ENCODE measurements at places on chromosomes 5 and 9.

GRCh38 chr9:96391021-96391765 lies 7.7 kb upstream of the SLC35D2 start:
- no peak for DNase-seq

- no peak for DNase-seq
Observed at GRCh38 chr9:96587338-96588315, 32.0 kb downstream of the CDC14B start.

- no peak for DNase-seq
Observed at GRCh38 chr9:130672466-130672865, 8.1 kb downstream of the PRDM12 start.

- no peak for DNase-seq
Observed at GRCh38 chr5:177984584-177985206, 11.3 kb downstream of the PROP1 start.

DNA sequence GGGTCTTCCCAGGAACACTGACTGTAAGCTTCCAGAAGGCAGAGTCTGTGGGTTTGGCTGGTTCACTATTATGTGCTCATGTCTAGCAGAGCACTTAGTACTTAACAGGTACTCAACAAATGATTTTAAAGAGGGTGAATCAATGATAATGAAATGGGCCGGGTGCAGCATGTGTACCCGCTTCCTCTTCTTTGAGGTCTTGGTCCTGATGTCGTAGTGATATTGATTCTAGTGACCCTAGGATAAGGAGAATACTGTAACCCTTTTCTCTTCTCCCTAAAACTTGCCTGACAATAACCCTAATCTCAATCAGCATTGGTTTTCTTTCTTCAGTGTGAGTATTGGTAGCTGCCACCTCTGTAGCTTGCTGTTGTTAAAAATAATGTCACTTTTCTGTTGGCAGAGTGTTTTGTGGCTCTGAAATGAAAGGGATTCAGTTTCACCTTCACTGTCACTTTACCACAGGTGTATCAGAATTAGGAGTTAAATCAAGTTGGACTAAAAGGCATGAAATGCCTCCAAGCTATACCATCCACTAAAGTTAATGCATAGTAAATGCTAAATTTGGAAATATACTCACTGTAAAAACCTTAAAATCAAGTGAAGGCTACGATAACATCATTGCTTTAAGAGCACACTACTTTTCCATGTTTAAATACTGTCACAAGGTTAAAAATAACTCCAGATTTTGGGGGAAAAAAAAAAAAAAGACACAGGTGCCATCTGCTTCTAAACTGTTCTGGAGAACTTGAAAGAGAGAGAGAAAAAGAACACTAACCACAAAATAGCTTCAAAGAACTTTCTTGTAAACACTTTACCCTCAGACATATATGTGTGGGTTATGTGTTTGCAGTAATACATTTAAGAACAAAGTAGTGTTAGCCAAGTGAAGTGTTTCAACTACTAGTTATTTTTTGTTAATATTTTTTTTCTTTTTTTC lies 6.0 kb downstream of the CAMK4 start:
- DNase-seq: no peak

DNA sequence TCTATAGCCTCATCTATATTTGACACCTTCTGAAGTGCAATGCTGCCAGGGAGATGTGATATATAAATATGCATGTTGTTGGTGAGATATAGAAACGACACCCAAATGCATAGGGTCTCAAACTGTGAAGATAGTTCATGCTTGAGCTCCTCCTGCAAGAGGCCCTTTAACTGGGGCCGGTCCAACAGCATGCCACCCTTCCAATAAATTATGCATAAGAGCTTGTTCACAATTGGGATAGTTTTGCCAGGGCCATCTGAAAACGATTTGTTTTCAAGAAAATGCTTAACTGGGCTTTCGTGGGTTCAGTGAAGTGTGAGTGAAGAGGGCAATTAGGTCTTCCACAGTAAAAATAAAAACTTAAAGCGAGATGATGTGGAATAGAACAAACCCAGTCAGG lies 424.2 kb upstream of the WWC1 start:
- no peak for DNase-seq

DNA sequence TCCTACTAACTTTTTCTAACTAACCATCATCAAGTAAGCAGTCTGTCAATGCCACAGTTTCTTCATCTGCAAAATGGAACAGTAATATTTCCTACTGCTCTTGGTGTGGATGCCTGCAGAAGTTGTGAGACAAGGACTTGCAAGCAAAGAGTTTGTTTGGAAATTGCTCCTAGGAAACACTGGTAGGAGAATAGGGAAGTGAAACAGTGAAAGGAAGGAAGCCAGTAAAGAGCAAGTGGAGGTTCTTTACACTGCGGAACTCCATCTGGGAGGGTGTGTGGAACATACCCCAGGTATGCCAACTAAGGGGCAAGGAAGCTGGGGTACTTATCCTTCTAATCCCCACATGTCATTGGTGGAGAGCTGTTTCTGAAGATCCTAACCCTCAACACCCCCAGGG lies 119.9 kb downstream of the FOXD1 start:
- DNase-seq: no peak

DNA sequence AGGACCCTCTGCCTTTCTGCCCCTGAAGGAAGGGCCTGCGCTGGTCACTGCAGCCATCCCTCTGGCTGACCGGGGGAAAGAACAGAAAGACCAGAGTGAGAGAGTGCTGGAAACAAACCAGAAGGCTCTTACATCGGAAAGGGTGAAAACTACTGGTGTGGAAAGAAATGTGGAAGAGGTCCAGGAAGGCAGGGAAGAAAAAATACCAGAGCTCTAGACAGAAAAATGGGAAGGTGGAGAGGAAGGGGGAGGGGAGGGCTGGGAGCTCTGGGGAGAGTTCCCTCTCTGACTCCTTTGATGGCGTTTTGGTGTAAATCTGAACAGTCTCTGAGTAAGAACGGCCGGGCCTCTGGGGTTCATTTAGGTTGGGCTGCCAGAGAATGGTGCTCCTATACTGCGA lies 47.7 kb downstream of the COL23A1 start:
- peak; percentile 83 for DNase-seq

DNA sequence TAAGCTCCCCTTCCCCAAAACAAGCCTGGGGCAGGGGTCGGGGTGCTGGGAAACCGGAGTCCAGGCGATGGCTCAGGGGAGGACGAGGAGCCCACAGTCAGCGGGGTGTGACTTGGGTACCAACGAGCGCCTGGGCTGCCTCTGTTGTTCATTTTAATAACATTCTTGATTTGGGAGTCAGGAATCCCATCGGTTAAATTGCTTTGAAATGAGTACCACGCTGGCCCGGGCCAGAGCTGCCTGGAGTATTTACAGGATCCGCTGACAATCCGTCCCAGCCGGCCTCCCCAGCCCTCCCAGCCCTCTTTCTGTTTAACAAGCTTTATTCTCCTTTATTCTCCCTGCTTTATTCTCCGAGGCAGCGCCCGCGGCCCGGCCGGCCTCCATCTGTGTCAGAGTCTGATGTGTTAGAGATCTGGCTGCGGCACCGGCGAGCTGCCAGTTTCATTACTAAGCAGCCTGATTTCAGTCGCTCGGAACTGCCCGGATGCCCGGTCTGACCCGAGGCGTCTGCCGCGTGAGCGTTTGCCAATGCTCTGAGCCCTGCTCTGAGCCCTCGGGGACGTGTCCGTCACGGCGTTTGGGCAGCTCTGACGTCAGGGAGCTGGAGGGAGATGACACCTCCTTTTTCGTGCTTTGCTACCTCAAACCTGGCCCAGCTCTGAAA lies 16.5 kb upstream of the QRFP start:
- DNase-seq: peak; percentile 46

DNA sequence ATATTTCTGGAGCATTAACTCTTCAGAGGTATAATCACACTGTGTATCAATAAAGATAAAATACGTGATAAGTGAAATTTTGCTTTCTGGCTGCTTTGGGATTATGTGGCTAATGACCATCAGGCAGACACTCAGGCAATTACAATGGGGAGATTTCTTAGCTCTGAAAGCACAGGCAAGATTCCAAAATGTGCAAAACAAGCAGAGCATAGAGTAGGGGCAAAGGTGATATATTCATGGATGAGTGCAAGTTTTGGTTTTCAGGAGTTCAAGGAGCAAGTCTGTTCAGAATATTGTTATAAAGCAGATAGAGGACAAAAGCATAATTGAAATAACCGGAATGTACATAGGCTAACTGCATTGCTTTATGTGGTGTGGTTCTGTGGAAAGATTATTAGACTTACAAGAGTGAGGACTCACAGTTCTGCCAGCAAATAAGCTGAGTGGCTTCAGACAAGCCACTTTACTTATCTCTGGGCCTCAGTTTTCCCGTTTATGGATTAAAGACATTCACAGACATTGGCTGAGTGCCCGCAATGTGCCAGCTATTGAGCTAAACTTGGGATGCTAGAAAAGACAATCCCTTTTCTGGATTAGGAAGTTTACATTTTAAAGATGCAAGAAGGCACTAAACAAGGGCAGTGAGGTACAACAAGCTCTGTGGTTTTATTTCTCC lies 945.6 kb upstream of the ARRDC3 start:
- no peak for DNase-seq

DNA sequence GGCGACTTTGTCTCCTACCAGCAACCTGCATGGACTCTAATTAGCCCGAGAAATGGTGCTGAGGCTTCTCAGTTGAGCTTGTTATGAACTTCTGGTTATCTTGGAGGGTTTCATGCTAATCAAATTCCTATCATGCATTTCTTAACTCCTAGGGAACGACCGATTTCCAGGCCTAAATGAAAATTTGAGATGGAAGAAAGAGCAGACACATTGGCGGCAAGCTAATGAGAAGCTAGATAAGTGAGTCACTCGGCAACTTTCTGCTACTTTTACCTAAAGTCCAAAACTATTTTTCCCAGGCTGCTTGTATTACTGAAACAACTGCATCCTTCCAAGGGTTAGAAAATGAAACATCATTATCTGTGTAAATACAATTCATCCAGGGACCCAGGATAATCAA lies 207.2 kb downstream of the DOCK8 start:
- DNase-seq: no peak

DNA sequence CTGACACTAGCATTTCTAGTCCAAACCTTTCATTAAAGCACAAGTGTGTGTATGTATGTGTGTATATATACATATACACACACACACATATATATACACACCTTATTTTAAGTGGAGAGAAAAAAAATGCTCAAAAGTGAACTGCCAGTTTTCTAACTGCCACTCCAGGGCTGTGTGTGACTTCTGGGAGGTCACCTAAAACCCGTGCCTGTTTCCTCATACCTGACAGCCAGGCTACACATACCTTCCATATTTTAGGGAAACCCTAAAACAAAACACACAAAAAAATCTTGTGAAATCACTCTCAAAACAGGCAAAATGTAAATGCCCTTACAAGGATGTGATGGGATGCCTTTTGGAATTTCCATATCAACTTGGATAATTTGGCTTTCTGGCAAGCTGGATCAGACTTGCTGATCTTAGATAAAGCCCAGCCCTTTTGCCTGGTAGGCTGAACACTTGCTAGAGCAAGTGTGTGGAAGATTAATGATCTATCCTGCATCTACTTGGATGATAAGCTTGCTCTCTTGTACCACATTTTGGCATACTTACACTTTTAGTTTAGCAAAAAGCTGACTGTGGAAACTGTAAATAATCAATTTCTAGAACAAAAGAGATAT lies 127.8 kb downstream of the GNAQ start:
- DNase-seq: peak; percentile 44

DNA sequence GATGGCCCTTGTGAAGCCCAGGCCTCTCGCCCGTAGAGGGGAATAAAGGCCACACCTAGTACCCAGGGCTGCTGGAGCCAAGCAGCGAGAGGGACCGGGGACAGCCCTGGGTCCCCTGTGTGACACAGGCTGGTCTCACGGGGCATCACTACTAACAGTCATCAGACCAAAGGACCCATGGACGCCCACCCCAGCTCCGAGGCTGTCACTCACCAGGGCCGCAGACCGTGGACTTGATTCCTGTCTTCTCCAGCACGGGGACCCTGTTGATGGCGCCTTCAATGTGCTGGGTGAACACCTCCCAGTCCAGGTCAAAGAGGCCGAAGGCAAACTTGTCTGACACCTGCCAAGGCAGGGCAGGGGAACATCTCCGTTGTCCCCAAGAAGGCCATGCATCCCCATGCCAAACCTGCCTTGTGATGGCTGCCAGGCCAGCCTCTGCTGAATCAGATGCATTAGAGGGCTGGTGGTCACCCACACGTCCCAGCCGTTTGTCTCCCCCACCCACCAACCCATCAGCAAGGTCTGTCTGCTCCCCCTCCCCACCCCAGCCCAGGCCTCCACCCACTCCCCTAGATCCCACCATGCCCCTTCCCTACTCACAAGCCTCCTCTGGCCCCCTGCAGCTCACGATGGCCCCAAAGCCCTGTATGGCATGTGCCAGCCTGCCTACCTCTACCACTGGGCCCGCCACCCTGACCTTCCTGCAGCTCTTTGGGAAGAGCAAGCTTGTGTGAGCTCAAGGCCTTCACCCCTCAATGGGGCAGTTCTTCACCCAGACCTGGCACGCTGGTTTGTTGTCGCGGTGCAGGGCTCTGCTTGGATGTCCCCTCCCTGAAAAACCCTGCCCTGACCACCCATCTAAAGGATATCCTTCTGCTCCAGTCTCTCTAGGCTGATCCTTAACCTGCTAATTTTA lies 20.8 kb downstream of the SARDH start:
- no peak for DNase-seq

DNA sequence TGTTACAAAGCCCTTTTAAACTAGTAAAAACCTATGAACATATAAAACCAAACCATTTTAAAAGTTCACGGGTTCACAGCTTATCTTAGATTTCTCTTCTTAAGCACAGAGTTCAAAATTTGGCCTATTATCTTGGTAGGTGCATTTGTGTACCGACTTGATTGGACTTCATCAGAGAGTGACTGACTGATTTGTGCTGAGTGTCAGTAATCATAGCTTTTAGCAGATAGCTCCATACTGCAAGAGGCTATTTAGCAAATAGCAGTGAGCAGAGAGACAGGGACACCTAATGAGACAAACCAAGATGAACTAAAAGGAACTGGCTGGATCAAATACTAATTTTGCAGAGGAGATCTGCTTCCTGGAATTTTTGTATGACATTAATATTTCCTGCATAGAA lies 274.5 kb downstream of the PRR16 start:
- no peak for DNase-seq

DNA sequence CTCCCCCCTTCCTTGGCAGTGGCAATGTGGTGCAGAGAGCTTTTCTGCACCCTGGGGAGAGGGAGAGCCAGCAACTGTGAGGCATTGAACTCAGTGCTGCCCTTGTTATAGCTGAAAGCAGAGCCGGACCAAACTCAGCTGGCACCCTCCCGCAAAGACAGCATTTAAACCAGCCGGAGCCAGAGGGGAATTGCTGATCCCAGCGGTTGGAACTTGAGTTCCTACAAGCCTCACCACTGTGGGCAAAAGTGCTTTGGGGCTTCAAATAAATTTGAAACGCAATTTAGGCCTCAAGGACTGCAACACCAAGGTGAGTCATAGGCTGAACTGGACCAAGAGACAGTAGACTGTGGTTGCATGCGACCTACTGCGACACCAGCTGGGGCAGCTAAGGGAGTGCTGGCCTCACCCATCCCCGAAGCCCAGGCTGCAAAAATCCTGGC lies 207.6 kb upstream of the CDKN2B start:
- DNase-seq: peak; percentile 83

- DNase-seq: no peak
Observed at GRCh38 chr5:78720997-78721396, 72.4 kb upstream of the LHFPL2 start.

GRCh38 chr9:118882684-118883083 lies 486.6 kb downstream of the BRINP1 start:
- peak; percentile 77 for DNase-seq

GRCh38 chr9:14471041-14471440 lies 157.1 kb upstream of the NFIB start:
- no peak for DNase-seq

Data from fibroblast of upper back skin (primary cell).